Activated CD4-positive, alpha-beta memory T cell treated with anti-CD3 and anti-CD28 coated beads for 36 hours (primary cell): ENCODE measurements at places on chromosomes 3 and 15. TPM values are rescaled to one million over a fixed set of nuclear protein-coding genes. Genes with fewer than 3 reads are reported as not detected.

The MEGF11 gene
- not detected for total RNA-seq

The CHRNA7 gene
- total RNA-seq = not detected

The PLSCR5 gene
- not detected for total RNA-seq

DNA sequence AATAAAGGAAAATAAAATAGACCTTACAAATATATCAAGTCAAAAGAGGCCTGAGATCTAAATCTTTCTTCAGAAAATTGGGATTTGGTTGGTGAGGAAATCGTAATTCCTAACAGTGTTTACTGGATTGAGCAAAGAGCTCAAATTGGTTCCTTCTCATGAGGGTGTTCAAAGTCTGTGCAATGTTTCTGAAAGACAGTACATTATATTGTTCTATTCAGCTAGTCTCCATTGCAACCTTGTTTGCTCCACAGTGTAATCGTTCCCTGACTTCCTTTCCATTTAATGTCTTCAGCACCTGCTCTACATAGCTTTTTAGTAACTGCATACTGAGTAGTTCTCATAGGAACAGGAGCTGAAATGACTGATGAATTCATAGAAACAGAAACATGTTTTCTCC, 326.8 kb downstream of the SUCLG2 start:
- H3K4me3 ChIP-seq = no peak overlapping the region
- no peaks in the 10 kb centered on the region for H3K36me3 ChIP-seq
- peaks cover 11% of the 10 kb centered on the region for H3K4me1 ChIP-seq
- no peak for DNase-seq
- H3K27me3 ChIP-seq = peaks cover 8% of the 10 kb centered on the region
- no peak overlapping the region for H3K27ac ChIP-seq

GRCh38 chr3:72960812-72961518, 35.6 kb upstream of the PPP4R2 start:
- H3K36me3 ChIP-seq = no peaks in the 10 kb centered on the region
- DNase-seq = peak; percentile 55
- peak overlapping the region; percentile 35 for H3K27ac ChIP-seq
- no peak overlapping the region for H3K4me3 ChIP-seq
- no peaks in the 10 kb centered on the region for H3K27me3 ChIP-seq

DNA sequence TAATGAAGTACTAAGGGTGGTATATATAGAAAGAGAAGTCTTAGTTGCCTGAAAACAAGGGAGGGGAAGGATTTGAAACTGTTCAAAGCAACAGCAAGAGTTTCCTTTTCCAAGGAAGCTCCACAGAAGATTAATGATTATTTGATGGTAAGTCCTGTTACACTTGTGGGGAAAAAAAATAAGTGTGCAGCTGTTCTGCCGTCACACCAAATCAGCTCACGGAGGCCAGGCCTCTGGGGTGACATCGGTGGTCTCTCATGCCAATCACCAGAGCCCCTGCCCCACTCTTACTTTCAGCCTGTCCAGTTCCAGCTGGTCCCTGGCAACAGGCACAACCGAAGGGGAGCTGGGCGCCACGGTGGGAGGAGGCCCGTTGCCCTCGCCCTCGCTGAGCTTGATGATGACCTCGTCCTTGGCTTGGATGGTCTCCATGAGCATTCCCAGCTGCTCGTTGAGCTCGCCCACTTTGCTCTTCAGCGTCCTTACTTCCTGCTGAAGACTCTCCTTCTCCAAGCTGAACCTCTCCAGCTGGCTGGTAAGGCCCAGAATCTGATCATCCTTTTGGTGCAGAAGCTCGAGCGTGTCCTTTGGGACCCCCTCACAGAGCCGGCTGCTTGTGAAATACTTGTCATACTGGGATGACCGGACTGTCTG, 53.5 kb downstream of the TBC1D2B start:
- H3K4me3 ChIP-seq = no peak overlapping the region
- H3K27ac ChIP-seq = peak overlapping the region; percentile 9
- no peaks in the 10 kb centered on the region for H3K27me3 ChIP-seq
- peaks cover 5% of the 10 kb centered on the region for H3K4me1 ChIP-seq
- peaks cover 36% of the 10 kb centered on the region for H3K36me3 ChIP-seq
- no peak for DNase-seq

The SUCNR1 gene
- not detected for total RNA-seq

DNA sequence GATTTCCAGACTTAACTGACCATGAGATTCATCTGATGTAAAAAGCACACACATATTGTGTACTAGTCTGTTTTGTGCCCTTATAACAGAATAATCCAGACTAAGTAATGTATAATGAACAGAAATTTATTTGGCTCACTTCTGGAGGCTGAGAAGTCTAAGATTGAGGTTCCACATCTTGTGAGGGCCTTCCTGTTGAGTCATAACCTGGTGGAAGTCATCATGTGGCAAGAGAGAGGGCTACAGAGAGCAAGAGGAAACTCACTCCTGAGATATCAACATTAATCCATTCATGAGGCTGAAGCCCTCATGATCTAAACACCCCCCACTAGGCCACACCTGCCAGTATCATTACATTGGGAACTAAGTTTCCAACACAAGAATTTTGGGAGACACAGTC, 977.6 kb downstream of the MCTP2 start:
- H3K36me3 ChIP-seq = no peaks in the 10 kb centered on the region
- DNase-seq = no peak
- no peak overlapping the region for H3K27ac ChIP-seq
- no peaks in the 10 kb centered on the region for H3K4me1 ChIP-seq
- H3K4me3 ChIP-seq = no peak overlapping the region

GRCh38 chr3:189342811-189343210, 171.0 kb downstream of the TPRG1 start:
- H3K4me1 ChIP-seq = no peaks in the 10 kb centered on the region
- no peak overlapping the region for H3K27ac ChIP-seq
- H3K4me3 ChIP-seq = no peak overlapping the region
- no peaks in the 10 kb centered on the region for H3K36me3 ChIP-seq
- no peaks in the 10 kb centered on the region for H3K27me3 ChIP-seq

GRCh38 chr3:142888099-142888480, 793 bp downstream of the PCOLCE2 start:
- H3K4me3 ChIP-seq = peak overlapping the region; percentile 58
- peak; percentile 12 for DNase-seq
- H3K36me3 ChIP-seq = no peaks in the 10 kb centered on the region
- H3K27ac ChIP-seq = no peak overlapping the region
- H3K4me1 ChIP-seq = peaks cover 9% of the 10 kb centered on the region

- peaks cover 12% of the 10 kb centered on the region for H3K27me3 ChIP-seq
- no peaks in the 10 kb centered on the region for H3K4me1 ChIP-seq
- H3K36me3 ChIP-seq = no peaks in the 10 kb centered on the region
- DNase-seq = no peak
- H3K4me3 ChIP-seq = no peak overlapping the region
- no peak overlapping the region for H3K27ac ChIP-seq
These were observed 24.3 kb downstream of the CACNA2D3 start for GRCh38 chr3:54146506-54147239.

DNA sequence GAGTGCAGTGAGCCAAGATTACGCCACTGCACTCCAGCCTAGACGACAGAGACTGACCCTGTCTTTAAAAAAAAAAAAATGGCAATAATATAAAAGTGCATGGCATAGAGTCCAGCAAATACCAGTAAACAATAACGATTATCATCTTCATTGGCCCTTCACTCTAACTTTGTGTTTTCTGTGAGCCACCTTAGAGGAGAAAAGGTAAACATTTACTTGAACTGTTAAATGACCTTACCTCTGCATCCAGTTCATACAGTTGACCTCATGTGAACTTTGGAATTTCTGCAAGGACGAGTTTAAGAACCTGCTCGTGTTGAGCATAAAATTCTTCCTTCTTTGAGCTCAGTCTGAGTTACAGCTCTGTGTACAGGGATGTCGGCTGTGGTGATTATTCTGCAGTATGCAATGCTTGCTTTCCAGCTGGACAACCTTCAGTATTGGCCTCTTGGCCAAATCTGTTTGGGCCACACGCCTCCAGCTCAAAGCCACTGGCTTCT, 56.6 kb downstream of the RLBP1 start:
- H3K4me1 ChIP-seq = peaks cover 29% of the 10 kb centered on the region
- no peak for DNase-seq
- H3K4me3 ChIP-seq = no peak overlapping the region

The CDHR4 gene
- 0.22 TPM for total RNA-seq

- no peaks in the 10 kb centered on the region for H3K36me3 ChIP-seq
- peaks cover 2% of the 10 kb centered on the region for H3K27me3 ChIP-seq
- H3K4me3 ChIP-seq = no peak overlapping the region
- H3K27ac ChIP-seq = no peak overlapping the region
- no peak for DNase-seq
- H3K4me1 ChIP-seq = no peaks in the 10 kb centered on the region
These were observed 83.9 kb downstream of the FSIP1 start for GRCh38 chr15:39698444-39699390.

The ARL6 gene
- 3.9 TPM for total RNA-seq

DNA sequence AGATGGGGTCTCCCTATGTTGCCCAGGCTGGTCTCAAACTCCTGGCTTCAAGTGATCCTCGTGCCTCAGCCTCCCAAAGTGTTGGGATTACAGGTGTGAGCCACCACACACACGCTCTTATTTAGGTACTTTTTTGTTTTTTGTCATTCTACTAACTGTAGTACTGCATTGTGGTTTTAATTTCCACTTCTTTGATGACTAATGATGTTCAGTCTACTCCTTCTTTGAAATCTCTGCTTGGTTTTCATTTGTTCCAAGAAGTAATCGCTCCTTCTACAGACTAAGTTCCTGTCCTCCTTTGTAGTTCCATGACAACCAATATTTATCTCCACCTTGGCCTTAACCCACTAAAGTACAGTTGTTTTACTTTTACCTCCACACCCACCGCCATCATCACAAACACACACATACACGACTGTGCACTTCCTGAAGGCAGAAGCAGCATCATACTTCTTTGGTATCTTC, 529 bp upstream of the DLEC1 start:
- H3K27me3 ChIP-seq = no peaks in the 10 kb centered on the region
- H3K36me3 ChIP-seq = peaks cover 8% of the 10 kb centered on the region
- H3K4me1 ChIP-seq = peaks cover 33% of the 10 kb centered on the region

GRCh38 chr3:46897829-46898320, 20.4 kb downstream of the PTH1R start:
- H3K27ac ChIP-seq = no peak overlapping the region
- H3K36me3 ChIP-seq = no peaks in the 10 kb centered on the region
- H3K4me3 ChIP-seq = no peak overlapping the region
- peaks cover 29% of the 10 kb centered on the region for H3K27me3 ChIP-seq
- DNase-seq = no peak

DNA sequence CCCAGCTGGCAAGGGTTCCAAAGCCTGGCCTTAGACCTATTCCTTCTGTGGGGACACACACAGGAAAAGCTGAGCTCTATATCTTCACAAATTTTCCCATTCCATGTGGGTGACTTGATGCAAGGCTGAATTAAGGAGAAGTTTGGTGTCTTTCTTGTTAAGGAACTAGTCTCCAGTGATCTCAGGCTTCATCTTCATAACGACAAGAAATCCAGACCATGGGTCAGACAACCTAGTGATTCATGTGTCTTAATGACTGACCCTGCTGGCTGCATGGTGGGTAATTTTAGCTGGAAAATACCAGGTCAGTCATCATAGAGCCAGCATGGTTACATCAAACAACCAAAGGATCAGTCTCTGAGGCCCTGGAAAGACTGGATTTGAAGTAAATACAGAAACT, 112.7 kb upstream of the SLC4A7 start:
- H3K27me3 ChIP-seq = no peaks in the 10 kb centered on the region
- H3K4me3 ChIP-seq = no peak overlapping the region
- no peak overlapping the region for H3K27ac ChIP-seq
- DNase-seq = no peak
- H3K4me1 ChIP-seq = peaks cover 15% of the 10 kb centered on the region
- no peaks in the 10 kb centered on the region for H3K36me3 ChIP-seq

The FBXO45 gene
- 17.2 TPM for total RNA-seq

GRCh38 chr3:168026764-168027163, 69.0 kb downstream of the GOLIM4 start:
- H3K27ac ChIP-seq = no peak overlapping the region
- peaks cover 12% of the 10 kb centered on the region for H3K4me1 ChIP-seq
- H3K4me3 ChIP-seq = no peak overlapping the region
- H3K27me3 ChIP-seq = peaks cover 4% of the 10 kb centered on the region

The KNG1 gene
- total RNA-seq = not detected

The VIPR1 gene
- 5.9 TPM for total RNA-seq

DNA sequence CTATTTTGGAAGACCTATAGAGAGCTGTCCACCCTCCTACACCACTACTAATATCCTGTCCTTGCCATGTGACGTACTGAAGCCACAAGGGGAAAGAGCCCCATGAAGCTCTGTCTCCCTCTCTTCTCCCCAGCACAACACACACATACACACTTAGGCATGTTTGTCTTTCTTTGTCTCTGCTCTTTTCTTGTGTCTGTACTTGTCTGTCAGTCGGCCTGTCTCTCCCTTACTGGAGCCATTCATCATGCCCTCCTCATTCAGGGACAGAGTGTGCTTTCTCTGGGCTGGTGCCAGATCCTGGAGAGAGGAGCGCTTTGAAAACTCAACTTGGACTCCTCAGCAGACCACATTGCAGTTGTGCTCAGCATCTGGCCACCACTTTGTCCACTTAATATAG, 47.6 kb downstream of the PSMD6 start:
- DNase-seq = no peak
- no peak overlapping the region for H3K4me3 ChIP-seq
- H3K4me1 ChIP-seq = peaks cover 92% of the 10 kb centered on the region
- no peaks in the 10 kb centered on the region for H3K27me3 ChIP-seq
- peaks cover 14% of the 10 kb centered on the region for H3K36me3 ChIP-seq

DNA sequence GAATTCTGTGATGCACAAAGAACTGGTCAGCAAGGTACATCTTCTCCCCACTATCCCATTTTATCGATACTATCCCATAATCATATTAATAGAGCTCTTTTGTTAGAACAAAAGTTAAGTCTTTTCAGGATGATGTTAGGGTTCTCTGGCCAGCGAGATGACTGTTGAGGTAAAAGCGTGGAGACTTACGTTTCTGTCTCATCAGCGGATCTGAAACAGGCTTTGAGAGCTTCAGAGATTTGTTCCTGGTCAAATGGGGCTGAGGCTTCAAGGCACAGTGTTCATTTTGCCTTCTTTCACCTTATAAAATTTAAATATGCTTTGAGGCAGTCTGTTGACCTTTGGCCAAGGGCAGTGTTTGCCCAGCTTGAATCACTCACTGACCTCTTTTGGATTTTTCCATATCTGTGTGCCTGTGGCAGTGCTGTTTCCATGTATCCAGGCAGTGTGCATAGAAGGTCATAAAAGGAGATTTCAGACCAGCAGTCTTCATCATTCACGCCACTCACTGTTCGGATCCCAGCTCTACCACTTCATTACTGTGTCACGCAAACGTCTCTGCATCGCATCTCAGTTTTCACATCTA, 3.1 kb downstream of the ADAMTSL3 start:
- H3K4me3 ChIP-seq = no peak overlapping the region
- no peak overlapping the region for H3K27ac ChIP-seq
- no peak for DNase-seq
- peaks cover 19% of the 10 kb centered on the region for H3K27me3 ChIP-seq

The ENTPD3 gene
- total RNA-seq = not detected

- H3K27me3 ChIP-seq = no peaks in the 10 kb centered on the region
- no peak overlapping the region for H3K4me3 ChIP-seq
- H3K27ac ChIP-seq = no peak overlapping the region
- no peak for DNase-seq
- H3K4me1 ChIP-seq = peaks cover 2% of the 10 kb centered on the region
- no peaks in the 10 kb centered on the region for H3K36me3 ChIP-seq
These were observed 135.1 kb downstream of the KCNMB2 start for GRCh38 chr3:178671377-178671776.

The GPR27 gene
- 1.2 TPM for total RNA-seq

GRCh38 chr3:181298421-181298820, 308.9 kb upstream of the DNAJC19 start:
- no peaks in the 10 kb centered on the region for H3K36me3 ChIP-seq
- H3K4me3 ChIP-seq = no peak overlapping the region
- DNase-seq = no peak
- H3K27me3 ChIP-seq = no peaks in the 10 kb centered on the region
- no peaks in the 10 kb centered on the region for H3K4me1 ChIP-seq

The FEZF2 gene
- total RNA-seq = not detected

The RETNLB gene
- not detected for total RNA-seq

GRCh38 chr3:141346007-141346406, 22.3 kb upstream of the ZBTB38 start:
- H3K27me3 ChIP-seq = peaks cover 1% of the 10 kb centered on the region
- H3K36me3 ChIP-seq = no peaks in the 10 kb centered on the region
- no peak overlapping the region for H3K4me3 ChIP-seq
- DNase-seq = no peak
